Esophagus squamous epithelium (tissue), 5 donors: ENCODE measurements at places on chromosomes 6 and 20.

- no peak for DNase-seq
Measured at GRCh38 chr6:89079511-89080234, 878 bp upstream of the PNRC1 start.

DNA sequence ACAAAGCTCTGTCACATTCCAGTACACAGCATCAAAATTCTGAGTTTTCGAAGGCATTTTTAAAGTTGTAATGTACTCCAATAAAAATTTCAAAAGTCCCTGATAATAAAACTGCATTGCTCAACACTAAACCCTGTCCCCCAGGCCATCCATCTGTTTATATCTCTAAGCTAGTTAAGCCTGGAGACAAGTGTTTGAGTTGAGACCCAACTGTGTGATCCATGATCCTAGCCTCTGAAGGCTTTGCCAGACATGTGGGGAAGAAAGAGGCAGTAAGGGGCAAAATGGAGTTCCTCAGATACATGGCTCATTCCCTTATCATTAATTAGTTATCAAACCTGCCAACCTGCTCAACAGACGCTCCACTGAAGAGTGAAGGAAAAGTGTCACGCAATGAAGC is 198.4 kb downstream of the ISM1 start:
- DNase-seq: no peak

GRCh38 chr6:12298017-12298978 is 8.1 kb downstream of the EDN1 start:
- DNase-seq: no peak

- no peak for DNase-seq
Measured at GRCh38 chr6:24981386-24981760, 45.6 kb upstream of the RIPOR2 start.

DNA sequence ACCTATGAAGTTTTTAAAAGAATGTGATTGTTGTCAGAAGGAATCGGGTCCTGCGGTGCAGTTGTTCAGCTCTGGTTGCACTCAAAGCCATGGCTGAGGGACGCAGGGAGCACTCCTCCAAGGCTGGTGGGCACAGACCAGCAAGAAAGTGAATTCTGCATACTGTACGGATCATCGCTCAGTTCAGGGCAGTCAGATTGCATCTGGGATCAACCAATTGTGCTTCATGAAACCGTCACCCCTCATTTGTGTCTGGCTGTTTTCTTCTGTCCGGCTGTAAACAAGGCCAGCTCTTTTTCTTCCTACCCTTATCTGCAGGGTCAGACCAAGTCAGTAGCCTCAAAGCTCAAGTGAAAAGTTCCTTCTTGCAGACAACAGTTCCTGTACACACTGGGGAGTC is 478.3 kb downstream of the TFAP2A start:
- DNase-seq: no peak

DNA sequence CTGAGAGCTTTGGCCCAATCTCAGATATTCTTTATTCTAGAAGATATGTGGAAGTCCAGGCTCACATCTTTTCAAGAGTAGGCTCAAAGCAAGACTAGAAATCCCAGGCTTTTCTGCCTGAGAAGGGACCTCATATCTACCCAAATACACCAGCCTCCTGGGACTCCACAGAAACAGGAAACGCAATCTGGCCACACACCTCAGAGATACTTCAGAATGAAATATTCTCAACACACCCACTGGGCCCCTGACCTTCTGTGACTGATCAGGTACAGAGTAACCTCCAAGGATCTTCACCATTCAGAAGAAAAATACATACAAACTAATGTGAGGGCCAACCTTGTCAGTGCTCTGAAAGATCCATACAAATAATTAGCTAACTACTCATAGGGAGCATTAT is 183.2 kb downstream of the HIVEP2 start:
- DNase-seq: no peak

- DNase-seq: no peak
Measured at GRCh38 chr20:20083807-20084206, 31.5 kb downstream of the CFAP61 start.

- no peak for DNase-seq
Measured at GRCh38 chr6:111952274-111952673, 79.0 kb upstream of the FYN start.

DNA sequence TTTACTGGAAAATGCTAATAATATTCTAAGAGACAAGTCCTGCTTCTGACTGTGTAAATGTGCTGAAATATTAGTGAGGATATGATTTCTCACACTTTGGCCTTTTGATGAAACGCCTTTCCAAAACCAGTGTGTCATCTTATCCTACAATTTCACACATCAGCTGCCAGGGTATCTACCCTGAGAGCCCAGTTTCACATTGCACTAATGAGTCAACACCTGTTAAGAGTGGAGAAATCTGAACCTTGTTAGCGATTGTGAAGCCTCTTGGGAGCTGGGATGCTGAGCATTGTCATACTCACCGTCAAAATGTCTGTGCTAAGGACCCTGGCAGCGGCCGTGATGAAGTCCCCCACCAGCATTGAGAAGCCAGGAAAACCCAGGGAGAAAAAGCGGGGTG is 166.0 kb downstream of the RALGAPA2 start:
- no peak for DNase-seq

- DNase-seq: no peak
Measured at GRCh38 chr20:38270869-38271605, 10.5 kb upstream of the KIAA1755 start.
